ENCODE measurements at places on chromosomes 3 and 15.

DNA sequence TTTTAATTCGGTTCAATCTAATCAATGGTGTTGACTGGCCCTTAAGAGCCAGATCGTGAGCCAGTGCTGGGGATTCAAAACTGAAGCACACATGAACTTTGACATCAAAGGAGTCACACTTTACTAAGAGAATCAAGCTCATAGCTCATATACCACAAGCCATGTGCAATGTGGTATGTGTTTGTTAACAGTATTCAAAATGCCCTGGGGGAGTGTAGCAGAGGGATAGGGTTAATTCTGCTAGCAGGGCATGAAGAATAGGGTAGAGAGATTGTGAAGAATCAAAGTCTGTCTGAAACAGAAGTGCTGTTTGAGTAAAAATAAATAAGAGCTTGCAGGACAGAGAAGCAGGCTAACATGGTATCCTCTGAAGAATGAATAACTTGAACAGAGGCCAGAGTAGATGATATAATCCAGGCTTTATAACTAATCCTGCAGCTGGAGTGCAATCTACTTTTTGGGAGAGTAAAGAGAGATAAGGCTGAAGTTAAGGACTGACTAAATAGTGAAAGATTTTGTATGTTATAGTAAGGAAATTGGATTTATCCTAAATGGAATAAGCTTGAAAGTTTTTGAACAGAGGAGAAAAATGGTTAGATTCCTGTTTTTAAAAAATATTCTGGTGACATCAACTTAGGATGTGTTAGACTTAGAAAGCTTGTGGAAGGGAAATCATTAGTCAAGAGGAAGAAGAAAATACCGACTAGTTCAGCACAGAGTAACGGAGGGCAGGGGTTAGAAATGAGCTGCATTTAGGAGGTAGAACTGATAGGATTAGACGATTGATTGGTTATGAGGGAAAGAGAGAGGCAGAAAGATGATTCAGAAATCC, 292.0 kb downstream of the NFKBIZ start:
- DNase-seq, result no peak

DNA sequence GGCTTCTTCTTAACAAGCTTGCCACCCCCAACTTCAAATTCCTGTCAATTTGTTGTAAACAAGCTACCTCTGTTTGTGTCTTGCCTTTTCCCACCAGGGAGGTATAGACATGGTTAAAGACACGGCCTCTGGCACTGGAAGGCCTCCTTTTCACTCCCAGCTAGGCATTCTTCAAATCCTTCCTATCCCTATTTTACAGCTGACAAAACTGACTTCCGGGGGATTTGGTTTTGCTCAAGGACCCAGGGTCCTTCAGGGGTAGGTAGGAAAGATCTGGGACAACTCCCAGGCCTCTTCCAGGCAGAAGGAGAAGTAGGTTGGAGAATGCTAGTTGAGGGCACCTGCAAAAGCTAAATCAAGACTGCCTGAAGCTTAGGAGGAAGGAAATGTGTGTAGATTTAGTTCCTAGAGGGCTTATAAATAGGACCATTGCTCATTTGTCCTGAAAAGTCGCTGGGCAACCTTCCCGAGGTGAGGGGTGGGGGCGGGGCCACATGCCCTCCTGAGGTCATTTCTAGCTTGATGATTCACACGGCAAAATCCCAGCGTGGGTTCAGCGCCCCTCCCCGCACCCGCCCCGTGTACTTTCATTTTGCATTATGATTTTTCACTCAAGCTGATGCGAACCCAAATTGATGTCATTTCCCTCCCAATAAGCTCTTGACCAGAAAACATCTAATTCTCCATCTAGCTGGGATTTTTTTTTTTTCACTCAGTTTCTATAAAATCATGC, 365.5 kb downstream of the SHQ1 start:
- DNase-seq, result peak; percentile 51

- DNase-seq, result peak; percentile 77
Measured at GRCh38 chr15:25689592-25689991, 173.5 kb downstream of the ATP10A start.

GRCh38 chr3:183375337-183375736, 53.1 kb downstream of the MCF2L2 start:
- DNase-seq, result no peak

- no peak for DNase-seq
Measured at GRCh38 chr15:29638781-29639180, 183.5 kb downstream of the TJP1 start.

GRCh38 chr3:162395496-162395895, 898.9 kb downstream of the OTOL1 start:
- no peak for DNase-seq

- DNase-seq, result no peak
Measured at GRCh38 chr3:78871048-78871447, 896.8 kb downstream of the ROBO1 start.

DNA sequence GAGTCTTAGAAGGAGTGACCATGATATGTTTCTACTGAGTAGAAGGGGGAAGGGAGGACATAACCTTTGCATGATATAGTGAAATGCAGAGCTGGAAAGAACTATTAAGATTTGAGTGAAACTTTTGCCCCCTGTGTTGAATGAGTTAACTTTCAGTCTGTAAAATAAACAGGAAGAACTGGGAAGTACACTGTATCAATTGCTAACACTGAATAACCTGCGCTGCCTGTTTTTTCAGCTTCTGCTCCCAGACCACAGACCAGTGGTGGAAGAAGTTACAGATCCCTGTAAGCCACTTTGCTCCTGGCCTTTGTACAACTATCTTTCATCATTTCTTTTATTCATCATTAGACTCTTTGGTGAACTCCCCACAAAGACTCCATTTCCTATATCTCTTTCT, 3.6 kb upstream of the LRCH3 start:
- no peak for DNase-seq

DNA sequence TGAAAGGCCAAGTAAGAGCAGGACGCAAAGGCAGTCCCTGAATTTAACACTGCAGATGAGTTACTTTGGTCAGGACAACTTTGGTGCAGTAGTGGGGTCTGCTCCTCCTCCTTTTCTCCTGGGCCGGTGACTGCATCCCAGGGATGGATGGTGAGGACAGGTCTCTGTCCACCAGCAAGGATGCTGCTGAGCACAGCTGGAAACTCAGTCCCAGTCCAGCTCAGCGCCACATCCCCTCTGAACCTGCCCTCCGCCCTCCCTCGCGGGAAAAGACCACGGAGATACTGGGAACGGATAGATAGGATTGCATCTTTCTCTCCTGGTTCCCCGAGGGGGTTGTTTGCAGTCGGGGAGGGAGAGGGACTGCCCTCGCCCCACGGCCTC, 13.8 kb downstream of the GRAMD2A start:
- no peak for DNase-seq

DNA sequence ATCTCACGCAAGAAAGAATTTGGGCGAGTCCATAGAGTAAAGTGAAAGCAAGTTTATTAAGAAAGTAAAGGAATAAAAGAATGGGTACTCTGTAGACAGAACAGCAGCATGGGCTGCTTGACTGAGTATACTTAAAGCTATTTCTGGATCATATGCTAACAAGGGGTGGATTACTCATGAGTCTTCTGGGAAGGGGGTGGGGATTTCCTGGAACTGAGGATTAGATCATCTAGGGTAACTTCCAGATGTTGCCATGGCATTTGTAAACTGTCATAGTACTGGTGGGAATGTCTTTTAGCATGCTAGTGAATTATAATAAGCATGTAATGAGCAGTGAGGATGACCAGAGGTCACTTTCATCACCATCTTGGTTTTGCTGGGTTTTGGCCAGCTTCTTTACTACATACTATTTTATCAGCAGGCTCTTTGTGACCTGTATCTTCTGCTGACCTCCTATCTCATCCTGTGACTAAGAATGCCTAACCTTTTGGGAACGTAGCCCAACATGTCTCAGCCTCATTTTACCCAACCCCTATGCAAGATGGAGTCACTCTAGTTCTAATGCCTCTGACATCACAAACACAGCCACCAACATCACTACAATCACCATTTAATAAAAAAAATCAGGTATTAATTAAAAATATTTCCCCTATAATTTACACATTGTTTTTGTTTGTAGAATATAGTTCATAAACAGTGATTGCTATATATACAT, 890.7 kb upstream of the EPHA6 start:
- no peak for DNase-seq

GRCh38 chr15:79332824-79333510, 22.1 kb downstream of the TMED3 start:
- no peak for DNase-seq

DNA sequence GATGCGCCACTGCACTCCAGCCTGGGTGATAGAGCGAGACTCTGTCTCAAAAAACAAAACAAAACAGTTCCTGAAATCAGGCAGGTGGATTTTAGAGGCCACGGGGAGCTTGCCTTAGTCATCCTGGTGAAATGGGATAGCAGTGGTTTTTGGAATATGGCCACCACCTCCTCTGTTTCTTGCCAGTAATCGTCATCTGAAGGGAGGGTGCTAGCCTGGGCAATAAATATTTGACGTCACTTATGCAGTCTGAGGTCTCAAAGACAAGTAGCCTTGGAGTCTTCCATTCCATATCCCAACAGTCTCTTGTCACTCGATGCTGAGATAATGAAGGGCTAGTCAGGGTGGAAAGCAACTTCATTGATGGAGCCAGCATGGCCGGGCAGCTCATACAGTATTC, 55.2 kb downstream of the KCNAB1 start:
- no peak for DNase-seq

DNA sequence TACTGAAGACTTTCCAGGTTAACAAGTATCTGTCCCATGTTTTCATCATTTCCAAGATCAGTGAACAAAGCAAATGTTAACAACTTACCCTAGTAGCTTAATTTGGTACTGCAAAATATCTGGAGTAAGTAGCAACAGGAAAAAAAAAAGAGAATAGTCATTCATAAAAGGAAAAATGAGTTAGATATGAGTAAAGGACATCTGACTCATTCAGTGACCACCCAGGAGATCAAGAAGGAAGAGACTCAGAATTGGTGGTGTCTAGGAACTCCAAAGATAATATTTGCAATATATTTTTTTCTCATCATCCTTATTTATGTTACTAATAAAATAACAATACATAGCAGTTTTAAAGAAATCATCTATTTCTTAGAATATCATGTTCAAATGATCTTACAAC, 253.8 kb upstream of the COL8A1 start:
- no peak for DNase-seq

DNA sequence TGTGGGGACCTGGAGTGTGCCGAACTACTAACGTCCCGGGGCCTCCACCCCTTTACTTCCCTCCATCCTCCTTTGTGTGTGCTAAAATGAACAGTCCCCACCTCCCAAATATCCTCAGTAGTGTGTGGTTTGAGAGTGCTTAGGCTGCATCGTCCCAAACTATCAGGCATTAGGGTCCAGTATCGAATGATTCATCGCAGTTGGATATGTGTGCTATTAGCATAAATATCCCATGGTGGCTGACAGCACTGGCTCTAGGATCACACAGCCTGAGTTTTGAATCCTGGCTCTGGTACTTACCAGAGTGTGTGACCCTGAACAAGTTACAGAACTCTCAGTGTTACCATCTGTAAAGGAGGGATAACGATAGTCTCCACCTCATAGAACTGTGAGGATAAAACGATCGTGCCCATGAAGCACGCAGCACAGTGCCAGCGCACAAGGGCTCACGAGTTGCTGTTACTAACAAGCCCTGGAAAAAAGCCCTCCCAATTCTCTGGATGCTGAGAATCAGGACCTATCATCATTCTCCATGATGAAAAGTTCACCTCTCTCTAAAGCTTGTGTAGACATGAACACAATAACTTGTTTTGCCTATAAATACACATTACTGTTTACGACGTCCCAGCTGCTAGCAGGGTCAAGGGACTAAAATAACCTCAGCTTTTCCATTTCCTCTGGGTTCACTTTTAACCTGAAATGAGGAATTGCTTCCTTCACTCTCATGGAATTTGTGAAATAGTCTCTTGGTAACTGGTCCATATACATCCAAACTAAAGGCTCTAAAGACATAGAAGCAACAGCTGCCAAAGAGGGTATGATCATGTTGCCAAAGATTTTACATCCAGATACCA, 51.0 kb downstream of the VGLL4 start:
- no peak for DNase-seq

- no peak for DNase-seq
Measured at GRCh38 chr15:38217788-38218609, 34.6 kb upstream of the SPRED1 start.

DNA sequence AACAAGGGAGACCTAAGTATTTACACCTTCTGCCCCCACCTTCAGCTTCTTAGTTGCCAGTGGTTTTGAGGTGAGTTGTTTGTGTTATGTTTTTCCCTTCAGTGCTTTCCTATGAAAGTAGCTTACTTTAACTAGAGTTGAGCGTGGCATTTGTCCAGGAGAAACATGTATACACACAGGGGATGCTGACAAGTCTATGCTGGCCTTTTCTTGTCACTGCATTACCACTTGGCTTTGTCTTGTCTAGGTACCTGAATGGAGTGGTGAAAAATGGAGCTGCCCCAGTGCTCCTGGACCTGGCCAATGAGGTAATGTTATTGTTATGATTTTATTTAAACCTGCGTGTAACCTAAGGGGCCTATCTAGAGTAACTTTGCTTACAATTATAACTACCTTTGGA, 74.4 kb downstream of the CDIN1 start:
- DNase-seq, result no peak

GRCh38 chr3:194744826-194745225, 59.1 kb downstream of the FAM43A start:
- no peak for DNase-seq

DNA sequence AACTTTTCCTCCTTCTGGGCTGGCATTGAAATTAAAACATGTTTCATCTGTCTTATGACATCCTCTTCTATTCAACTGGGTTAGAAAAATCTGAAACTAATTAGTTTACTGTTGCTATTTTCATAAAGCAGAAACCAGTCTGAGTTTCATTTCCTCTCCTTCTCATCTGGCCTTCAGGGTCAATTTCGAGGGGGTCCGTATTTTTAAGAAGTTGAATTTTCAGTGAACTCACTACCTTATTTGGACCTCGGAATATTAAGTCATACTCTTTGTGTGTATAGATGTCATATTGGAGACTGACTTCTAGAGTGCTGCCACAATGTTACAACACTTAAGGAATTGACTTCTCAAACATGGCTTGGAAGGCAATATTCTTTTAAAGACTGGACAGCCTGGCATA, 485.9 kb downstream of the SQOR start:
- no peak for DNase-seq

- peak; percentile 39 for DNase-seq
Measured at GRCh38 chr3:178436773-178437172, 99.5 kb upstream of the KCNMB2 start.

DNA sequence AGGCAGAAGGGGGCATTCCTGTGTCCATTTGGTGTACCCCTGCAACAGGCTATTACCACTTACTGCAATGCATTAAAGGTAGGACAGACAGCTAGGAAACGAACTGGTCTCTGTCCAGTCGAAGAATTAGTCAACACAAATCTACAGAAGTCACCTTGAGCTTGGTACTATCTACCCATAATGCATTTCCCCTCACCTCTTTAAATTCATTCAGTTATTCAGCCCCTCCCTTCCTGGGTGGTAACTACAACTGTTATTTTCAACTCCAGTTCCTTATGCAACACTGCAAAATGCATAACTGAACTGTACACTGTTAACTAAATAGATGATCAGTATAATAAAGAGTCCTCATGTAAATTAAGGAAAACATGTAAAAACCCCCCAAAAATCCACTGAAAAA, 77.6 kb downstream of the MAGI1 start:
- no peak for DNase-seq

GRCh38 chr3:113212844-113213375, 1.6 kb downstream of the BOC start:
- no peak for DNase-seq

- no peak for DNase-seq
Measured at GRCh38 chr15:23855947-23856346, 168.8 kb upstream of the NDN start.
